Calu3 (cell line): ENCODE measurements at places on chromosomes 1 and 21.

DNA sequence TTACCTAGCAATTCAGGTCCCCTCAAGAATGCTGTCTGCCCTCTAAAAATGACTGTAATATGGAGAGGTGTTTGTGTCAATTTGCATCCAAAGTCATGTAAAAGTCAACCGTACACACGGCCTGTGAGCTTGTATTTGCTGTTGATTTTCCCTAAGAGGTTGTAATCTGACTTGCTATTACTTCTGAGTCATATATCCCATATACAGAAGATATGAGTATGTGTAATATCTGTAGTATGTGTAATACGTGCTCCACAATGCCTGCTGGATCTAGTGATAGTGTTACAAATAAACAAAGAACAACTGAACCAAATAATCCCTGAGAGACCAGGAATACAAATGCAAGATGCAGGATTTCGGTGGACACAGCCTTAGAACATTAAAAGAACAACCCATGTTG, 1.4 kb upstream of the KCNJ6 start:
- no peak for DNase-seq

- DNase-seq: peak; percentile 22
Observed at GRCh38 chr1:48470481-48470855, 1.5 kb downstream of the SPATA6 start.

DNA sequence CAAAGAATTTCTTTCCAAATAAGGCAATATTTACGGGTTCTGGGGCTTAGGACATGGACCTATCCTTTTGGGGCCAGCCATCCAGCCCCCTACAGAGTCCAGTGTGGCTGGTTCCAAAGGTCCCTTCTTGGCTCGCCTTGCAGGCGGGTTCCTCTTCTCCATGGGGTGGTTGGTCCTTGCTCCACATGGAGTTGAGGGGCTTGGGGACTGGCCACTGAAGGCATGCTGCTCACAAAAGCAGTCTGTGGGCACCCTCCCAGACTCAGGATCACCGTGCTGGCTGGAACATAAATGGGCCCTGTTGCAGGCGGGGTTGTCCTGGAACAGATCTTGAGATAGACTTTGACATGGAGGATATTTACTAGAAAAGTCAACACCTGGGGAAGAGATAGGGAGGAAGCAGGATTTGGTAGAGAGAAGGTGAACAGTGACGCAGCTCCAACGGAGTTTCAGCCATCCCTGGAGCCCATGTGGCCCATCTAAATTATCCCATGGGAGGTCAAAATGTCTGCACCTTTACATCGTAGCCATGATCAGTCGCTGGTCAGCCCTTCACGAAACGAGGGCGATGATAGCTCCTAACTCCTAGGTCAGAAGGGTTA, 39.1 kb upstream of the LRP8 start:
- DNase-seq: no peak

DNA sequence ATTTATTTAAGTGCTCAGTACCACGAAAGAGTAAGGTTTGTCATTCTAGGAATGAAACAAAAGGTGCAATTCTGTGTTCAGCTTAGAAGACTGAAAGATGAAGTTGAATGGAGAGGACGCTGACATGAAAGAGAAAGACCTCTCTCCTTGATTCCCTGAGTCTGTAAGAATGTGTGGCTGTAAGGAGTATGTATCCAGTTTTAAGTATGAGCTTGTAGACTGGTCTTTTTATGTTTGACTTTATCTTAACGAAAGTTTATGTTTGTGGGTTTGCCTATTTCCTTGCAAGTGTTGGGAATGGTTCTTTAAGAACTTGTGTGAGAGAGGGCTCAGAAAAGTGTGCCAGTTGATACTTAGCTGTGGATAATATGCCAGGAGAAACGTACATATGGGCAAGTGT, 1.4 kb downstream of the CHD1L start:
- no peak for DNase-seq

DNA sequence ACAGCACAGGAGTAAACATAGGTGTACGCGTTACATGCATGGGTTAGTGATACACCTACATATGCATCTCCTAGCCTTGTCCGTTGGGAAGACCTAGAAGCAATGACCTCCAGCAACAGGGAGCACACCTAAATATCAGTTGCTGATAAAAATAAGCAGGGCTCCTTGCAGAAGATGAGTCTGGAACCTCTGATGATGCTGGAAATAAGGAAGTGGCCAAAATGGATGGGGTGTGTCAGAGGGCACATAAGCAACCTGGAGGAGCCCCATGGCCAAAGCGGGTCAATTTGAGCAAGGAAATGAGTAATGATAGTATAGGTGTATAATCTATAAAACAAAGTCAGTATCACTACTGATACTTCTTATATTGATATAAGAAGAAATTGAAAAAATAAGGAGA, 13.7 kb downstream of the ADARB1 start:
- DNase-seq: no peak
